Astrocyte (in vitro differentiated cells and primary cell): ENCODE measurements at places on chromosomes 11 and 22.

DNA sequence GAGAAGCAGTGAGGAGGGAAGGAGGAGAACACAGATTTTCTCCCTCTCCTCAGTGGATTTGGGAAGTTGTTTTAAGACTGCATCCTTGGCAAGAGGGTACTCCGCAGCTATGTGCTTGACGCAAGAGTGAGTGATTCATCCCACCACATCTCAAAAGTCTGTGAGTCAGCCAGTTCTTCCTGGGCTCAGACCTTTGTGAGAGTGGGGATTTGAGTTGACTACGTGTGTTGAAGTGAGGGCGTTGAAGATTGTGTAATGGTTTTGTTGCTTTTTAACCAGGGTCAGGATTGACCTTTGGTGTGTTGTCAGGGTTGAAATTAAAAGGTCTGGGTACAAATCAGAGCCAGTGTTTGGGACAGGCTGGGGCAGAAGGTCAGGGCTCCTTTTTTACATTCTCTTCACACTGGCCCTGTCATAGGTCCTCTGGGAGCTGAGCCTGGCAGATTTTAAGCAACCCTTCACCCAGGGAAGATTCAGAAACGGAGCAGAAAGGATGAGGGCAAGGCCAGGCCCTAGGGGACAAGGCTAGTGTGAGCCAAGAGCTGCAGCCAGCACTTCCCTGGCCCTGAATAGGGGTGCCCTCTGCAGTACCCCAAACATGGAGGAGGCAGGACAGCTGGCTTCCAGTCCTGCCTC is 4.2 kb upstream of the C11orf86 start:
- peak; percentile 100 for DNase-seq
- no peaks in the 10 kb centered on the region for H3K27me3 ChIP-seq
- peaks cover 33% of the 10 kb centered on the region for H3K4me1 ChIP-seq
- H3K4me3 ChIP-seq = peak overlapping the region; percentile 24
- H3K27ac ChIP-seq = peak overlapping the region; percentile 96

DNA sequence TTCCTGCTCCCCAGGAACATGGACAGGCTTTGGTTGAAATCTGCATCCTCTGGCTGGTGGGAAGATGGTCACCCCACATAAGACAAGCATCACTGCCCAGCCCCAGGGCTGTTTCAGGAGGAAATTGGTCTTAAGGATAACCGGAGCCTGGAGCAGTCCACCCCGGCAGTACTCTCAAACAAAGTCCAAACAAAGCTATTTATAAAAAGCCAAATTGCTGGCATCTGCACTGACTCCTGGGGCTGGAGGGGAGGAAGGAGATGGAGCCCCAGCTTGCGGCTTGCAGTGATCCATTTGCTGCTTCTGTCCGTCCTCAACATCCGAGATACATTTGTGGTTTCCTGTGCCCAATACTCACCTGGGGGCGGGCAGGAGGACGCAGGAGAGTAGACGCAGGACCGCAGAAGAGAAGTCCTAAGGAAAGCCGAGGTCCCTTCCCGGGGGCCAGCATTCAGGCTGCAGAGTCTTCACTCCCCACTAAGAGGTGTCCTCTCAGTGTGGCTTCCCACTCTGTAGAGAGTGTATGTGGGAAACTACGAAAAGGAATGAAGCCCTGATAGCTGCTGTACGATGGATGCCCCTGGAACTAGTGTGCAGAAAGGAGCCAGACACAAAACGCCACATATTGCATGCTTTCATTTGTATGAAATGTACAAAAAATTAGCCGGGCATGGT is 107.3 kb upstream of the FGF3 start:
- no peaks in the 10 kb centered on the region for H3K36me3 ChIP-seq
- H3K27ac ChIP-seq = no peak overlapping the region
- no peak for DNase-seq

DNA sequence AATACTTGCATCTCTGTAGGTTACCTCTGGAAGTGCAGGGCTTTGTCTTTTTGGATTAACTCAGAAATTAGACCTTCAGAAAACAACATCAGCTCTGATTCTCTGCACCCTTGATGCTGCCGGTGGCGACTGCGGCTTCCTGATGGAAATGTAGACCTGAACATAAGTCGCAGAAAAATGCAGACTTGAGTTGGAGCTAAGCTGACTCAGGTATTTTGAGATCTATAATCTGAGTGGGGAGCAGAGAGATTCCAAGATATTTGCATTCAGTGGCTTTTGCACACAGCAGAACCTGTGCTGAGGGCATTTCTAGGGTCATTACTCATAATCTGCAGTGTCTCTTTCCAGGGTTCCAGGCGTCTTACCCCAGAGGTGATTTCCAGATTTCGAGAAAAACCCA is 18.7 kb upstream of the NFAM1 start:
- H3K4me3 ChIP-seq = no peak overlapping the region
- H3K4me1 ChIP-seq = no peaks in the 10 kb centered on the region
- H3K27me3 ChIP-seq = peaks cover 4% of the 10 kb centered on the region

DNA sequence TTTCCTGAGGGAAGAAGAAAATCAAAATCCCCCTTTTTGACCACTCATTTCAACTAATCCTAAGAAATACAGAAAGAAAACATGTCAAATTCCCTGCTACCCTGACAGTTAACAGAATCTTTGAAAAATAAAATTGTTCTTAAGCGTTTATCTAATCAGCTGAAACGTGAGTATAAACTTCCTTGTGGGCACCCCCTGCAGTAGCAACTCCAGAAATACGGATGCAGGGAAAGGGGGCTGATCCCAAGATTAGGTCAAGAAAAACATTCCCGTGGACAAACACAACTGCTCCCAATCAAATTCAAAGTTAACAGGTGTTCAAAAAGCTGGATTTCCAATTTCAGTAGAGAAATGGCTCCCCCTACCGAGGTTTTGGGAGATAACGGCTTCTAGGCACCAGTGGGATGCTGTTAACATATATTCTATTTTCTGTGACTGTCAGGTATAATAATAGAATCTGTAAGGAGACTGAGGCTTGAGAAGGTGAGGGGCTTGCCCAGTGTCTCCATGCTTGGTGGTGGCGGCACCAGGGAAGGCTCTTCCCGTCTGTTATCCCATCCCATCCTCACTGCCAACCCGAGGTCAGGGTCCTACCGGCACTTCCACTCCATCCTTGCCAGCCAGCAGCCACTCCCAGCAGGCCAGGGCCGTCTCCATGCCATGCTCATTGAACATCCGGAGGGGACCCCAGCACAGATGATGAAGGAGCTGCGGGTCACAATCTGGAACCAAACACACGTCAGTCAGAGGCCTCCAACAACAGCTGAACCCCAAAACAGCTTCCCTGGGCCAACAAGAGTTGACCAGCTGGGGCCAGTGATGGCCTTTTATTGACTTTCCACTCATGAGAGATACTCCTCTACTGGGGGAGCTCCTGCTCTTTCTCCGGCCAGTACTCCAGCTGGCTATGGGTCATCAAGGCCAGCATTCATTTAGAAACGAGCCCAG is 32.0 kb upstream of the SERPIND1 start:
- H3K27ac ChIP-seq = no peak overlapping the region
- no peaks in the 10 kb centered on the region for H3K27me3 ChIP-seq
- H3K4me1 ChIP-seq = no peaks in the 10 kb centered on the region
- H3K36me3 ChIP-seq = peaks cover 18% of the 10 kb centered on the region
- H3K4me3 ChIP-seq = no peak overlapping the region
- DNase-seq = no peak

- H3K36me3 ChIP-seq = no peaks in the 10 kb centered on the region
- H3K27me3 ChIP-seq = no peaks in the 10 kb centered on the region
- no peak overlapping the region for H3K4me3 ChIP-seq
Observed at GRCh38 chr22:47366026-47366767, 603.7 kb downstream of the TBC1D22A start.

- peaks cover 9% of the 10 kb centered on the region for H3K4me1 ChIP-seq
- no peak for DNase-seq
- H3K36me3 ChIP-seq = no peaks in the 10 kb centered on the region
- H3K27me3 ChIP-seq = peaks cover 14% of the 10 kb centered on the region
Observed at GRCh38 chr11:113182288-113182687, 132.1 kb upstream of the TTC12 start.

DNA sequence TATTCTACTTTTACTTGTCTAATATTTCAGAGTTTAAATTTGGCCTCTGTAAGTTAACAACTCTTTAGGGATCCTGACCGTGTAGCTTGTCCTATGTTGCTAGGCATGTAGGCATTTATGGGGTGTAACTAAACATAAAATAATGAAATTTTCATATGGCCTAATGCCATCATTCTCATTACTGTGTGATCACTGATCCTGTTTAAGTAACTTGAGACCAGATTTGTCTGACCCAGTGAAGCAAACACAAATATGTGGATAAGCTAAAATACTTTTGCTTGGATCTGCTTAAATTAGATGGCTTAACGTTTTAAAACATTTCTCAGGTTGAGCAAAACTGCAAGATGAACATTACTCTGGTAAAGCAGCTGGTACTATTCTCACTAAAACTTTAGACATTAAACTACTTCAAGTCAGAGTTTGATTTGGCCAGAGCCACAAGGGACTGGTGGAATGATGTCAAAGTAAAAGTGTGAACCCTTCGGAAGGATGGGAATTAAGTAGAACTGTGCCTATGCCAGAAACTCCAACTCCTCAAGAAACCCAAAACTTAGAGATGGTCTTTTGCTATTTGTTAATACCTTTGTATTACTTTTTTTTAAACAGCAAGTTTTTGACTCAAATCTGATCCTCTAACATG is 12.5 kb downstream of the QSER1 start:
- H3K27me3 ChIP-seq = no peaks in the 10 kb centered on the region
- H3K27ac ChIP-seq = no peak overlapping the region
- H3K36me3 ChIP-seq = no peaks in the 10 kb centered on the region
- DNase-seq = peak; percentile 49

GRCh38 chr11:3036419-3036818 is 20.8 kb downstream of the CARS1 start:
- no peak overlapping the region for H3K27ac ChIP-seq
- no peak for DNase-seq
- H3K4me3 ChIP-seq = no peak overlapping the region
- H3K27me3 ChIP-seq = no peaks in the 10 kb centered on the region

DNA sequence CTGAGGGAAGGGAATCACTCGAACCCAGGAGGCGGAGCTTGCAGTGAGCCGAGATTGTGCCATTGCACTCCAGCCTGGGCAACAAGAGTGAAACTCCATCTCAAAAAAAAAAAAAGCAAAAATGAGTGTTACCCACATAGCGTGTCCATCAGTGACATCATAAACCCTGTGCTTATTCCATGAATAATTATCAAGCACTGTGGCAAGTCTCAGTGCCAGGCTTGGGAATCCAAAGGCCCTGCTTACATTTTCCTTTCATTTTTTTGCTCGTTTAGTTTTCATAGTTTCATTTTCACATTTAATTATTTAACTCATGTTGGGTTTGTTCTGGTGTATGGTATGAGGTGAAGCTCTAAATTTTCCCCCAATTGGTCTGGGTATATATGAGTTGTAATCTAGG is 46.5 kb downstream of the NEU3 start:
- H3K4me3 ChIP-seq = no peak overlapping the region
- no peaks in the 10 kb centered on the region for H3K36me3 ChIP-seq
- no peaks in the 10 kb centered on the region for H3K27me3 ChIP-seq

DNA sequence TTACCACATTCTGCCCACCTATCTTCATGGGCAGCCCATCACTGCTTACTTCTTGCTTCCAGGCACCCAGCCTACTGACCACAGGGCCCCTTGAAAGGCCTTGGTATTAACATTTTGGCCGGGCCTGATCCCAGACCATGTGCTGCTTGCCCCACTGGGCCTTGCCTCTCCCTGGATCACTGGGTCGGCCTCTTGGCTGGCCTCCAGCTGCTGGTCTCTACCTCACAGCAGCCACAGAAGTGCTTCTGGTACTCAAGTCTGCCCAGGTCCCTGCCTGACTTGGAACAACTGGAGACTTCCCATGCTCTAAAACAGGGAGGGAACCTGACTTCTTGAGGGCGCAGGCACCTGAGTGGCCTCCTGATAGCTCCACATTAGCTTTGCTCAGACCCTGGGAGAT is 63.6 kb downstream of the THAP12 start:
- no peaks in the 10 kb centered on the region for H3K4me1 ChIP-seq
- no peak overlapping the region for H3K4me3 ChIP-seq
- H3K27me3 ChIP-seq = peaks cover 20% of the 10 kb centered on the region

DNA sequence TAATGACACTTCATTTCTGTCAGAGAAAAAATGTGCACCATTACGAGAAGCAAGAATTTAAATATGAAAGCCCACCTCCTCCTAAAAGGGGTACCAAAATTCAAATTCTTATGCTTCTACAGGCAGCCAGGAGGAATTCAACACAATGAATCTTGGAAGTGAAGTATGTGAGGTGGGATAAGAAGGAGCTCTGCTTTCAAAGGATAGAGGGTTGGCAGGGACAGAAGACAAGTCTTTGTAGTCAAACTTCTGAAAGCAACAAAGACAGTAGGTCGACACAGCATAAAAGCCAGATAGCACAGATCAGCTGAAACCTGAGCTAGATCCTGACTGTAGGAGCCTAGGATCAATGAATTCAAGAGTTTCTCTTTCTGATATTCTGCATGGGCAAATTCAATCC is 17.4 kb downstream of the NARS2 start:
- DNase-seq = no peak
- H3K4me1 ChIP-seq = peaks cover 18% of the 10 kb centered on the region
- no peak overlapping the region for H3K27ac ChIP-seq

DNA sequence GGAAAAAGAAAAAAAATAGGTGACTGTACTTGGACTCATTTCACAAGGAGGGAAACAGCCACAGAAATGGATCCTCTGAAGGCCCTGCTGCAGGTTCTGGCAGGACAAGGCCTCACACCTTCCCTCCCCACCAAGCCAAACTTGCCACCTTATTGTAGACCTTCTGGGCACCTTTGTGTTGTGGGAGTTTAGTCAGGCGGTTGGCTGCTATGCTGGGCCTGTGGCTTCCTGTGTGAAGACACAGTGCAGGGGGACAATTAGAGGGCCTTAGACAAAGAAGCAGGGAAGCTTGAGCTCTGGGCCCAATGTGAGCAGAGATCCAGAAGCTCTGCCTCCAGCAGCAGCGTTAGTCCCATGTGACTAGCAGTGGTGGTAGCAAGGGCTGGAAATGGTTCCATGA is 4.2 kb downstream of the RAB1B start:
- H3K4me1 ChIP-seq = peaks cover 16% of the 10 kb centered on the region
- DNase-seq = no peak
- no peaks in the 10 kb centered on the region for H3K27me3 ChIP-seq
- H3K4me3 ChIP-seq = no peak overlapping the region

DNA sequence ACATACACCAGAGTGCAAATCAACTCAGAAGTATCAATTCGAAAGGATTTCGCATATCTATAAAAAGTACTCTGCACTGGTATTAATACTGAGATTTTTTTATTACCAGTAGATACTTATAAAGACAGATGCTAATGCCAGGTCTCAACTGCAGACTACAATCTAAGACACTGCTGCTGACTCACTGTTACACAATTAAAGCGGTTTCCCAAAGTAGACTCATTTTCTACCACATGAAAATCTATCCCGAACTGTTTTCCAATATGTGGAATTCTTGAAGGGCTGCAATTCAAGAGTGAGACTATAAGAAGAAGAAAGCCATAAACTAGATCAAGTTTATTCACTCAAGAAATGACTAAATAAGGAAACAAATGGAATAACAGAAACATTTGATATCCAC is 57.2 kb upstream of the ARHGAP32 start:
- H3K27me3 ChIP-seq = no peaks in the 10 kb centered on the region
- no peaks in the 10 kb centered on the region for H3K36me3 ChIP-seq
- peak overlapping the region; percentile 70 for H3K27ac ChIP-seq
